ENCODE measurements at places on chromosomes 3 and 15.

DNA sequence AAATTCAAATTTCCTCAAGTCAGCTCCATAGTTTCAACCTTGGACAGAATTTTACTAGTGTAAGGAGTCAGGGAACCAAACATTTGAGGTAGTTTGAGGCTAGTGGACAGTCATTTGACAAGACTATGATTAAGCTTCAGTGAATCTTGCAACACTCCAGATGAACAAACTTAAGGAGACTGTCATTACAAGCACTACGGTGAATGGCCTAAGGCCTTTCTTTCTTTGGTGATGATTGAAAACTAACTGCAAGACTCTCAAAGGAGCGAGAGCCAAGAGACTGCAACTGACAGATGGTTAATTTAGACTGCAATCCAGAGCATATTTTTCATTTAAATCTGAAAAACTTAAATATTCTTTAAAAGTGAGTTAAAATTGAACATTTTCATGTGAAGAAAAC lies 272.3 kb upstream of the NECTIN3 start:
- DNase-seq, result no peak

- no peak for DNase-seq
These were observed 37.0 kb downstream of the COMMD2 start for GRCh38 chr3:149715247-149715646.

DNA sequence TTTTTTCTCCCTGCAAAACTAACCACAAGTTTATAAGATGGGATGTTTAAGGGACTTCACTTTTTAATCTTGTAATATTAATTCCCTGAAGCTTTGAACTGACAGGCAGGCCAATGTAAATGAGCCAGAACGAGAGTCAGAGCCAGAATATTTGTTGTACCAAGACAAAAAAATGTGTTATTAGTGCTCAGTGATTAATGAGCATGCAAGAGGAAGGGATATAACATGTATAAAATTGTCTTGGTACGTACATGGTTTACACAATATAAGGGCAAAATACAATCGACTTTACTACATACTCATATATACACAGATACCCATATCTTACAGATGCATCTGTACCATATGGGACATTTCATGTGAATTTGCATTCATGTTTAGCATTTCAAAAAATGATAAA lies 331.2 kb downstream of the MECOM start:
- no peak for DNase-seq

DNA sequence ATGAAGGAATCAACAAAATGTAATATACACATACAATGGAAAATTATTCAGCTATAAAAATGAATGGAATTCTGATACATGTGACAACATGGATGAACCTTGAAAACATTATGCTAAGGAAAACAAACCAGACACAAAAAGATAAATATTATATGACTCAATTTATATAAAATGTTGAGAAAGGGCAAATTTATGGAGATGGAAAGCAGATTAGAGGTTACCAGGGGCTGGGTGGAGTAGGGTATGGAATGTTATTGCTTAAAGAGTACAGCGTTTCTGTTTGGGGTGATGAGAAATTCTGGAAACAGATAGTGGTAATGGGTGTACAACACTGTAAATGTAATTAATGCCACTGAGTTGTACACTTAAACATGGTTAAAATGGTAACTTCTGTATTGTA lies 50.9 kb downstream of the EMC4 start:
- DNase-seq, result no peak

GRCh38 chr15:55907797-55908196 lies 85.6 kb downstream of the NEDD4 start:
- no peak for DNase-seq

DNA sequence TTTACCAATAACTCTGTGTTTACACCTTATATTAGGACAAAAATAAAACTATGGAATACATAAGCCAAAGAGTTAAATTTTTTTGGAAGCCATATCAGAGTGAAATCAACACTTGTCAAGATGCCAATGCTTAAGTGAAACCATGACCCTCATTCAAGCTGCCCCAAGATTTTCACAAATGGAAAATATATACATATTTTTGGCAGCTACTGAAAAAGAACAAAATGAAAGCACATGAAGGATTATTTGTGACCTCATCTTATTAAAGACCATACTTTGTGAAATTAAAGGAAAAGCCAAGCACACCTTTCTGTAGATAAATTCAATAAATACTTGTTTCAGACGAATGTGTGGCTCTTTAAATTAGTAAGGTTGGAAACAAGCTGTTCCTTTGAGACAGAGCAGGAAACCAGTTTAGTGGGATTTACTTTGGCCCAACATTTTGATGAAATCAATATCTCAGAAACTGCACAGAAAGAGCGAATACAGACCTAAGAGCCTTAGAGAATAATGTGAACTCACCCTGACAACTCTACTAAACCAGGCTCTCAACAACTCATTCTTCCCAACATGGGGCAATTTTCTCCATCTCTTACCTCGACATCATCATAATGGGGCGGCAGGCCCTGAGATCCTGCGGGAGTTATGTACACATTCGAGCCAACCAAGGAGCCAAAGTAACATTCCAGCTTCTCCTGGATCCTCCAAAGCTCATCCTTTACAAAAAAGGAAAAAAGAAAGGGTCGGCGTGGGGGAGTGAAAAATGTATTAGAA lies 11.1 kb downstream of the RIOX2 start:
- DNase-seq, result no peak

GRCh38 chr15:88395872-88396781 lies 71.1 kb downstream of the MRPL46 start:
- no peak for DNase-seq

DNA sequence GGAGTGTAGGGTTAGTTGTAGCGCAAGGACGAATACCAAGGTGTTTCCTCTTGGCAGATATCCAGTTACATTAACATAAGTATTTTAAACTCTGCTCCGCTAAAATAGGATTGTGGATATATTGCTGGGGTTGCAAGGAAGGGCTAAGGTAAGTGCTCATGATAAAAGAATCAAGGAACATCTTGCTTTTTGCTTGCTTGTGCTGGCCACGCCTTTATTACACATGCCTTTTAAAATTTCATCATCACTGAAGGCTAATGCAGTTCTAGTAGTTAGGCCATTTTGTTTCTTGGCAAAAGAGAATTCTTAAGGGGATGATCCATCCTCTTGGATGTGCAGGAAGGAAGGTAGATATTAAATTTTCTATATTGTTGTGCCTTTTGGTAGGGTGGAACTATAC lies 415.6 kb upstream of the TPM1 start:
- DNase-seq, result no peak

GRCh38 chr3:150203273-150203672 lies 204.8 kb upstream of the TSC22D2 start:
- DNase-seq, result no peak

- DNase-seq, result no peak
These were observed 32.1 kb downstream of the KIF9 start for GRCh38 chr3:47250309-47251060.

GRCh38 chr15:44194323-44195150 lies 534 bp downstream of the FRMD5 start:
- DNase-seq, result no peak

GRCh38 chr15:27873039-27873438 lies 226.1 kb downstream of the OCA2 start:
- no peak for DNase-seq

DNA sequence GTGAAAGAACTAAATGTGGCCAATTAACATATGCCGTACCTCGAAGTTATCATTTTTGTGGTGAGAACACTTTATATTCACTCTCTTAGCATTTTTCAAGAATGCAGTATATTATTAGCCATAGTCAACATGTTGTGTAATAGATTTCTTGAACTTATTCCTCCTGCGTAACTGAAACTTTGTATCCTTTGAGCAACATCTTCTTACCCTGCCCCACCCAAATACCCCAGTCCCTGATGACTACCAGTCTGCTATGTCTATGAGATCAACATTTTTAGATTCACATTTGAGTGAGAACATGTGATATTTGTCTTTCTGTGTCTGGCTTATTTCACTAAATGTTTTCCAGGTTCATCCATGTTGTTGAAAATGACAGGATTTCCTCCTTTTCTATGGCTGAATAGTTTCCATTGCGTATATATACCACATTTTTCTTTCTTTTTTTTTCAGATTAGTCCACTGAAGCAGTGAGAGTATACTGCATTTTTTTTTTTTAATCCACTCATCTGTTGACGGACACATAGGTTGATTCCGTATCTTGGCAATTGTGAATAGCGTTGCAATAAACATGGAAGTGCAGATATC lies 12.7 kb upstream of the KBTBD8 start:
- no peak for DNase-seq

- no peak for DNase-seq
These were observed 37.5 kb upstream of the ESYT3 start for GRCh38 chr3:138396752-138397410.

DNA sequence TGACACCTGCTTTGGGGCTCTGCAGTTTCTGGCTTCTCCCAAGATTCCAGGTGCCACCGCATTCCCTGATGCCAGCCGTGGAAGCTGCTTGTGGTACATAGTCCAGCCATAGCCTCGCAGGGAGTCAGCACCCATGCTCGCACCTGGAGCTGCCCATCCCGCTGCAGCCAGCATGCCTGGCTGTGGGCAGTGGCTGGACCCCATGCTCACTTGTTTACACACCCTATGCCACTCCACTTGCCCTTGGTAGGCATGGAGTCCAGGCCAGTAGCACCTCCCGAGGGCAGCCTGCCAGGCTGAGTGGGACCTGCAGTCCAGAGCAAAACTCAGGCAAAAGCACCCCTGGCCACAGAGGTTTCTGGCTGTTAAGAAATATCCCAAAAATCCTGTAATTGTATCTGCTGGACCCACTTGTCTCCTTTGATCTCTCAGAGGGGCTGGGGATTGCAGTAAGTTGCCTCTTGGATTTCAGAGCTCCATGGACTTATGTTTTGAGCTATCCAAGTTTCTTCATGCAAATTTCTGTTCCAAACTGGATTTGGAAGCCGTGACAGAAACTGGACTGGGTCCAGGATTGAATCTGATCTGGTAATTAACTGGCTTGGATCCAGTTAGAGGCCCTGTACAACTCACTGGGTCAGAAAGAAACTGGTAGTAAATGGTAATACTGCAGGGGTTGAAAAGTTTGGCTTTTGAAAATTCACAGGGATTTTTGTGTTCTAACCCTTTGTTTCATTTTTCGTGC lies 149.3 kb downstream of the FMN1 start:
- no peak for DNase-seq

- DNase-seq, result no peak
These were observed 133.7 kb upstream of the POU1F1 start for GRCh38 chr3:87410110-87410509.

DNA sequence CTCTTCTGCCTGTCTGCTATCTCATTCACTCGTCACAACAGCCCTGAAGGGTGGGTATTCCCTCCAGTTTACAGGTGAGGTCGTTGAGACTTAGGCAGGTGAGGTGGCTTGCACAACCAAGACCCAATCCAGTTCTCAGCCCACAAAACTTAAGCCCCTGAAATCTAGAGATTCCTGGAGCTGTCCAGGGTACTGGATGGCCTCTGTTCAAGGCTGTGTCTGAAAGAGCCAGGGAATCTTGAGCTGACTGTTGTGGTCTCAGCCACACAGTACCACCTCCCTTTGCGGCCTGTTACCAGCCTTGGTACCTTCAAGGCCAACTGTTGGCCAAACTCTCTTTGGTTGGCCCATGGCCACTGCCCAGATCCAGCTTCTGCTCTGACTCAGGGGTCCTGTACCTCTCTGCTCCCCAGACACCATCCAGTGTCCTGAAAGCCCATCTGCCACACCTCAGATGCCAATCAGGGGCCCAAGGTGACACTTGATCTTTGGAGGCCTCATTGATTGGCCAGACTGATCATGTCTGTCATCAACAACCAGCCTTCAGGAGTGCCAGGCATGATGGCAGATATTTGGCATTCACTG lies 10.9 kb upstream of the FAM107A start:
- DNase-seq, result no peak
